NCI-H524 (cell line): ENCODE measurements at places on chromosomes 4 and X.

DNA sequence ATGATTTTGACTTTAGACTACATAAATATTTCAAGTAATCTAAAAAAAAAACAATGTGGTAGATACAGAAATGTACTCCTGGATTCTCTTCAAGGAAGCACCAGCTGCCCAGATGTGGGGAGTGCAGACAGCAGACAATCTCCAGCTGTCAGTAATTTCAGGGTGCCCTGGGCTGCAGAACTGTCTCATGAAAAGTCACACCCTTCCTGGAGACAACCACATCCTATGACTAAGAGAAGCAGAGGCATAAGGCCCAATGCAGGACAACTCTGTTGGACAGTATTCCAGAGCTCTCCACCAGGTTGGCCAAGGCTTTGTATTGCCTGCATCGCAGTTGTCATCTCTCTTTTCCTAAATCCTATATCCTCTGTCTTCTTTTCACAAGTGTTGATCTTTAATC lies 34.4 kb upstream of the BLTP1 start:
- no peak for DNase-seq

- no peak for DNase-seq
These were observed 143.4 kb upstream of the ATP6AP2 start for GRCh38 chrX:40437348-40437747.

DNA sequence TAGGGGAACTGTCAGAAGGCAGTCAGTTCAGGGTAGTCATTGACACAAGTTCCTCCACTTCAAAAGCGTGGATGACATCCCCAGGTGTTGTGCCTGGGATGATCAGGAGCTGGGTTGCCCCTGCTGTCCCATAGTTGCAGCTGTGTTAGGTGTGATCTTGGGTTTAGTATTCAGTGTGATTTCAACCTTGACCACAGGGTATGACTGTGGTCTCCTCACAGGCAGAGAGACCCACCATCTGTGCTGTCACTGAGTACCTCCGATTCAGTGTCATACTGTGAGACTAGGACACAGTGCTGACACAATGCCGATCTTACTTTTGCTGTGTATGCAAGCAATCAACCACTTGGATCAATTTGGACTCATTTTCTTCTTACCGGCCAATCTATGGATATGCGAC lies 25.2 kb downstream of the FOXR2 start:
- no peak for DNase-seq

GRCh38 chr4:78267790-78268189 lies 210.7 kb downstream of the FRAS1 start:
- DNase-seq, result no peak
